ENCODE measurements at places on chromosomes 11 and 22.

DNA sequence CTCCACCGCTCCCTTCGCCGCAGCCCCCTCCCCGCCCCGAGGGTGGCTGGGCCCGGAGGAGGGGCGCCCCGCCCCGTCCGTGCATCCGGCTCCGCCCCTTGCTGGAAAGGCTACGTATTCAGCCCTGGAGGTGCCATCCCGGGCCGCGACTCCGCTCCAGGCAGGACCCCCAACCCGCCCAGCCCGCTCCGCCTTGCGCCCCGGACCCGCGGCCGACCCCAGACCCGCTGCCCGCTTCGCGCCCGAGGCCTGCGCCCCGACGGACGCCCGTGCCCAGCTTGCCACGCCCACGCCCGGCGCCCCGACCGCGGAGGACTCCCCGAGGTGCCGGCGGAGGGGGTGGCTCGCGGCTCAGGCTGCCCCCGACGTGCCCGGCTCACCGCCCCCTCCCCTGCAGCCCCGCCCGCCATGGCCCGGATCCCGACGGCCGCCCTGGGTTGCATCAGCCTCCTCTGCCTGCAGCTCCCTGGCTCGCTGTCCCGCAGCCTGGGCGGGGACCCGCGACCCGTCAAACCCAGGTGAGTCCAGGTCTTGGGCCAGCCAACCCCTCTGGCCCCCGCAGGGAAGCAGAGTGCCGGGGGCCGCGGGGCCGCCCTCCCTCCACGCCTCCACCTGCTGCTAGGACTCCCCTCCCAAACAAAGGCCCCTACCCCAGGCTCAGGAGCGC is at the start of gene ADM2:
Gene ADM2, plus strand, starts transcription at position 104 of the 667 bp plus-strand sequence. Its CDS starts 305 bp downstream, at position 409.
- no peak for DNase-seq

DNA sequence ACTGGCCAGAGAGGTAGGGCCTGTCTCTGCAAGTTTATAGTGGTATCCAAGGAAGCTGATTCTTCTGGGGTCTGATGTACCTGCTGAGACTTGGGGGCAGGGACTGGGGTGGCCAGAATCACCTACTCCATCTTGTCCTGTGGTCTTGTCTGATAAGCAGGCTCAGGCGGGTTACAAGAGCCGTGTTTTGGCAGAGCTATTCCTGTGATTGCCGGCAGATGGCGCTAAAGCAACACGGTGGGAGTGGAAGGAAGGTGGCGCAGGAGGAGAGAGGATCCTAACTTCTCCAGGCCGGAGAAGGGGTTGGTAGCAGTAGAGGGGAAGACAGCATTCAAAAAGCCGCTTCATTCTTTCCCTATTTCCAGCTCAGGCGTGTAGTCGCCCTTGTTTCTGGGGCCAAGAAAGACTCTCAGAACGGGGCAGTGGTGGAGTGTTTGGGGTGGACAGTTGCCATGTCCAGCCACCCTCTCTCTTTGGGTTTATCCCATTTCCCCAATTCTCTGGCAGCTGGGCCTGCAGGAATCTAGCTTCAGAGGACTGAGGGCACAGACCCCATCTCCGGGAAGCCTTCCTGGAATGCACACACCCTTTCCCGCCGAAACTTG is 15.1 kb downstream of the CHRM1 start:
- peak; percentile 62 for DNase-seq

- no peak for DNase-seq
Measured at GRCh38 chr11:105244160-105244825, 104.7 kb upstream of the CARD18 start.

GRCh38 chr11:122040464-122040863 is 75.6 kb downstream of the BLID start:
- DNase-seq: no peak

- DNase-seq: peak; percentile 87
Measured at GRCh38 chr11:36010010-36010740, 66.3 kb downstream of the LDLRAD3 start.

DNA sequence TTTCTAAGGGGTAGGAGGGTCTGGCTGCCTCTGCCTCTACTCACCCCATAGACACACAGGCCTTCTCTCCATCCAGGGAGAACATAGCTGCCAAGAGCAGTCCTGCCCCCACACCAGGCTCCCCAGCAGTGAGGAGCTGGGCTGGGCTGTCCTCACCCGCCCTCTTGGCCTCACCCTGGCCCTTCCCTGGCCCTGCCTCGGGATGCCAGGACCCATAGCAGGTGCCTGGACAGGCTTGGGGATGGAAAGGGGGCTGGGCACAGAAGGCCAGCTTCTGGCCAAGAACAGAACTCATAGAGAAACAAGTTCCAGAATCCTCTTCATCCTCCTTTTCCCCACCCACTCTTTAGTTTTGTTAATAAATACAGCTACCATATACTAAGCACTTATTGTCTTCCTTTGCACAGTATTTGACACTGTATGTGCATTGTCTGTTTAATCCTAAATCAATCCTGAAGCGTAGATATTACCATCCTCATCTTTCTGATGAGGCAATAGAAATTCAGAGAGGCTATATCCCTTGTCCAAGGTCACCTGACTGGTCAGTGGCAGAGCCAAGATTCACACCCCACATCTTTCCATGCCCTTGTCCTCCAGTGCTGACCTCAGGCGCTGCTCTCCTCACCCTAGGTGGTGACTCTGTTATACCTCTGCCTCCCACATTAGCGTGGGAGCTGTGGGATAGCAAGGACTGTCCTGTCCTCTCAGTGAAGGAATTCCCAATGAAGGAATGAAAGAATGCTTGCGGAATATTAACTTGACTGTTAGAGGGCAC is 22.0 kb upstream of the MYOD1 start:
- no peak for DNase-seq

Data from LNCaP clone FGC (cell line).